ENCODE measurements at places on chromosomes 16 and 17.

DNA sequence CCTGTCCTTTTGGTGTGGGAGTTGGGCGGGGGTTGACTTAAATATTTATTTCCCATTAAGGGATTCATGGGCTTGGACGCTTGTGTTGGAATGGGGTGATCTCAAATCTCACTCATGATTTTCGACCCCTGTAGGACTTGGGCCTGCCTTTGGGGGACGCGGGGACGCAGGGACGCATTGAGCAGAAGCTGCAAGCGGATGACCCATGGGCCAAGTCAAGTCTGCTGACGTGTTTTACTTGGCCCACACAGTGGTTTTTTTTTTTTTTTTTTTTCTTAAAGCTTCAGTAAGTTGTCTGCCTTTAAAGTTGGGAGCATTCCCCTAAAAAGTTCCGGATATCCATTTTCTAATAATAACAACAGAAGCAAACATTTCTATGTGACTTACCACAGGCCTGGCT, 28.9 kb downstream of the CMIP start:
- no peak for DNase-seq

DNA sequence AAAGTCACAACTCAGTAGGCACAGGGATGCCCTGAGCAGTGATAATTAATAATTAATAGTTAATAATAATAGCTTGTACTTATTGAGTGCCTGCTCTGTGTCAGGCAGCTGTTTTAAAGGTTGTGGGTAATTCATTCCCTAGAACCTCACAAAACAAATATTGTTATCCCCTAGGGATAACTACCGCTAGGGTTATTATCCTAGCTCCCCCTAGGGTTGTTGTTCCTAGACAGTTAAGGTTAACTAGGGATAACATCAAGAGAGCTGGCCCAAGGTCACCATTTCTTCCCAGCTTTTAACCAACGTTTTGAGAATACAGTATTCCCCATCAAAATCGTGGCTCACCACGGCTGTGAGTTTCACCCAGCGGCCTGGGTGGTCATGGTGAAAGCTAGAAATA, 180.1 kb downstream of the PRKCB start:
- no peak for DNase-seq

DNA sequence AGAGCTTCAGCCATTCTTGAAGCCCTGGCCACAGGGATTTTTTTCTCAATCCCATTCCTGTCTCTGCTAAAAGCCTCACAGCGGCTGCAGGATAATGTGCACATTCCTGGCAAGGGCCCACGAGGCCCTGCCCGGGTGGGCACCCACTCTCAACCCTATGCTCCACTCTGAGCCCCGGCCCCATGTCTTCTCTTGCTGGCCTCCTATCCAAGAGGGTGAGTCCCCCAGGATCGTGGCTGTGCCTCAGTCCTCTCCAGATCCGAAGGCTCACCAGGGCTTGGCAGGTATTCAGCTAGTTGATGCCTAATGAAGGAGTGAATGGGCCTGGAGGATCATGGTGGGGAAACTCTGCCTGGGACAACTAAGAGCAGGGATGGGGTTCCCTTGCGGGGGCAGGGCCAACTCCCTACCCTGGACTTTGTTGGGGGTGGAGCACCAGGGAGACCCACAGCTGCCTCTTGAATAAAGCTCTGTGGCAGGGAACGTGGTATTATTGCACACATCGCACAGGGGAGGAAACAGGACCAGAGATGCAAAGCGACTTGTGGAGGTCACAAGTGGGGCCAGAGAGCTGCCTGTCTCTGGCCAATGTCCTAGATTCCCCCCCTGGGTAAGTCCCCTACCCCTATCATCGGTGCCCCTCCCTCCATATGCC, 5.4 kb downstream of the ARHGAP27 start:
- no peak for DNase-seq

- DNase-seq = no peak
Observed at GRCh38 chr17:79461041-79461440, 149.8 kb downstream of the RBFOX3 start.

GRCh38 chr16:58094791-58095574, 34.2 kb downstream of the CFAP20 start:
- DNase-seq = no peak

DNA sequence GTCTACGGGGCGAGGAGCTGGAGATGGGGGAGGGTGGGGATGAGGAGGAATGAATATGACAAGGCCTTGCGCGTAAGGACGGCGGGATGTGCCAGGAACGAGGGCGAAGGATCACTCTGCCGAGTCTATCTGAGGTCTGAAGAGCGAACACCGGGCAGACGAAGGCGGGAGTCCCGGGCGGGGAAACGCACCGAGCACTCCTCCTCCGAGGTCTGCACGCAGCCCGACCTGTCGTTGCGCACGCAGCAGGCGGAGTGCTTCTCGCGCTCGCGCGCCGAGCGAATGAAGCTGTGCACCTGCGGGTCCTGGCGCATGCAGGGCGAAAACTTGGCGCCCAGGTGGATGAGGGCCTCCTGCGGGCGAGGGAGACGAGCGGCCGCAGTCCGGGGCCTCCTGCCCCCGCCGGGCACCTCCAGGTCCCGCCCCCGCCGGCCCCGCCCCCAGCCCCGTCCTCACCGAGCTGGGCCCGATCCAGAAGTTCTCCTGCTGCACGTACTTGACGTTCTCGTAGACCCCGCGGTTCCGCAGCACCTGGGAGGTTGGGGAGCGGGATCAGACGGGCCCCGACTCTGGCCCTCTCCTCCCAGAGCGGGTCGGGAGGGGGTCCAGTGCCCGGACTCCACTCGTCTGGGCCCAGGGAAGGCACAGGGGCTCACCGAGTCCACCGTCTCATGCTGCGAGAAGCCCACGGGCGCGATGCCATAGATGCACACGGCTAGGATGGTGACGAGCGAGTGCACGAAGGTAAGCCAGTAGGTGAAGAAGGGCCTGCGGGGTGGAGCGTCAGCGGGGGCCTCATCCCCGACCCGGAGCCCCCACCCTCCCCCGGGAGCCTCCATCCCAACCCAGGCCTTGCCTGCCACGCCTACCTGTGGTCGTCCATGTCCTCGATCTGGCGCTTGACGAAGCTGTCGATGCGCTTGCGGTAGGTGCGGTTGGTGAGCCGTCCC, 7.6 kb downstream of the SNRNP25 start:
- no peak for DNase-seq

- DNase-seq = no peak
Observed at GRCh38 chr17:75550139-75550465, 24.6 kb downstream of the LLGL2 start.

DNA sequence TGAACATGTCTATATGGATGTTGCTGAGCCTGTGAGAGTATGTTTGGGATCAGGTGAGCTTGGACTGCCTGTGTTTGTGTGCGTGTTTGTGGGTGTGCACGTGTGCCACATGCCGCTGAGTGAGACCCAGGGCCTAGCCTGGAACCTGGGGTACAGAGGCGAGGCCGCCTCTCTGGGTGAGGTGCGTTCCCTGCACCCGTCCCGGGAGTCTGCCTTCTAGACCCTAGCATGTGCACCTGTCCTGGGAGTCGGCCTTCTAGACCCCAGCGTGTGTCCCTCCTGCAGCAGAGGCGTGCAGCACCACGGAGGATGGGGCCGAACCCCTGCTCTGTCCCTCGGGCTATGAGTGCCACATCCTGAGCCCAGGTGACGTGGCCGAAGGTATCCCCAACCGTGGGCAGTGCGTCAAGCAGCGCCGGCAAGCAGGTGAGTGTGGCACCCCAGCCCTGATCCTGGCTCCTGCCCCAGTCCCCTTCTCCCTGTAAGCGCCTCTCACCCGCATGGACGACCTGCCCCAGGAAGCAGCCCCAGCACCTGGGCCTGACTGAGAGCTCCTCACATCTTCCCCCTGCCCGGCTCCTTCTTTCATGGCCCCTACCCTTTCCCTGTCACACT, 24.6 kb downstream of the WFDC1 start:
- DNase-seq = no peak

GRCh38 chr16:77913738-77914253, 108.6 kb upstream of the CLEC3A start:
- no peak for DNase-seq

DNA sequence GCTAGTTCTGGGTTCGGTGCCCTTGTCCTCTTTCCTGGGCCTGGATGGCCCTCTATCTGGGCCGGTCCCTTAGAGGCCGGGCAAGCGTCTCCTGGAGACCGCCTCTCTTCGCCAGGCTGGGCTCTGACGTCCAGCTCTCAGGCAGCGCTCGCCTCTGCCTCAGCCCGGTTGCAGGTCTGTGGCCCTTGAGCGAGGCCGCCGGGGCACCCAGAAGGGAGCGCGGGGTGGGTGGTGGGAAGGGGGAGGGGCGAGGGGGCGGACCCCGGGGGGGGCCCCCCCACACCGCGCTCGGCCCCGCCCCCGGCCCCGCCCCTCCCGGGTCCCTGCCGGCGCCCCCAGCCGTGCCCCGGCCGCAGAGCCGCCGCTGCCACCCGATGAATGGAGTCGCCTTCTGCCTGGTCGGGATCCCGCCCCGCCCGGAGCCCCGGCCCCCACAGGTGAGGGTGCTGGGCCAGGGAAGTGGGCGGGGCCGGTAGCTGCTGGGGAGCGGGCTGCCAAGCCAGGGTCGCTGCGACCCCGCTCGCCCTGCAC, at the start of gene ARHGAP23:
TSS of gene ARHGAP23 (plus strand) at position 353 of the 531 bp plus-strand sequence. CDS start at position 375, 22 bp downstream.
- DNase-seq = peak; percentile 39

Measured in stimulated activated CD4-positive, alpha-beta T cell treated with anti-CD3 and anti-CD28 coated beads, Interleukin-4, amount 100 ng/mL, for 1 hour (primary cell).